ENCODE measurements at places on chromosomes 2 and 18.

GRCh38 chr2:31383471-31384153, 30.9 kb downstream of the XDH start:
- DNase-seq, result no peak

DNA sequence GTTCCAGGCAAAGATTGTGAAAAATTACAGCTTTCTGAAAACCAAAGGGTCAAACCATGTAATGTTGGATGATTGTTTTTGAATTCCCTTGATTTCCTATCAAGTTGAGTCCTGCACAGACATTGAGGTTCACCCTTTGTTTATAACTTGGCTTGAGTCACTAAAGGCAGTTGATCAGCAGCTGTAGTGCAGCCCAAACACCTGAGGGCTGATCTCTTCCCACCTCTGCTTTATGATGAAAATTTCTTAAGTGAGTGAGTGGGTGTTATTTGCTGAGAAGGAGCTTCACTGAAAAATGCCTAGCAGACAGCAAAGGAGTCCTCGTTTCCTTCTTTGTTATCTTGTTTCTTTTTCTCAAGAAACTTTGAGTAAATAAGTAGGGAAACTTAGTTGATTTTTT, 31.9 kb upstream of the BMPR2 start:
- DNase-seq, result no peak

DNA sequence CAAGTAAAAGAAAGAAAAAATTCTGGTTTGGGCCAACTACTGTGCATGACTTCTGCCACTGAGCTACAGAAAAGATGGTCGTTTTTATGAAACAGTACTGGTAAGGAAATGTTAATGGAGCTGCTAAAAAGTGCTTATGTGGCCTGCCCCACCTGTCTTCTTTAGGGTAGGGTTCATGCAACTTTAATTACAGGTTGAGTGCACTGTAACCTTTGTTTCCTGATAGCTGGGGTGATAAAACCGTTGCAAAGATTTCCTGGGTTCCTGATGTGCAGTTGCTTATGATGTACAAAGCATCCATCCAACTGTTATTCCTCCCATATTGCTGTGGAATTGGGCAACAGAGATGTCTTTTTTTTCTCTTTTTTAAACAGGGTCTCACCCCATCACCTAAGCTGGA, 34.3 kb upstream of the PUM2 start:
- no peak for DNase-seq

GRCh38 chr18:59917422-59917821, 17.6 kb downstream of the PMAIP1 start:
- DNase-seq, result no peak

DNA sequence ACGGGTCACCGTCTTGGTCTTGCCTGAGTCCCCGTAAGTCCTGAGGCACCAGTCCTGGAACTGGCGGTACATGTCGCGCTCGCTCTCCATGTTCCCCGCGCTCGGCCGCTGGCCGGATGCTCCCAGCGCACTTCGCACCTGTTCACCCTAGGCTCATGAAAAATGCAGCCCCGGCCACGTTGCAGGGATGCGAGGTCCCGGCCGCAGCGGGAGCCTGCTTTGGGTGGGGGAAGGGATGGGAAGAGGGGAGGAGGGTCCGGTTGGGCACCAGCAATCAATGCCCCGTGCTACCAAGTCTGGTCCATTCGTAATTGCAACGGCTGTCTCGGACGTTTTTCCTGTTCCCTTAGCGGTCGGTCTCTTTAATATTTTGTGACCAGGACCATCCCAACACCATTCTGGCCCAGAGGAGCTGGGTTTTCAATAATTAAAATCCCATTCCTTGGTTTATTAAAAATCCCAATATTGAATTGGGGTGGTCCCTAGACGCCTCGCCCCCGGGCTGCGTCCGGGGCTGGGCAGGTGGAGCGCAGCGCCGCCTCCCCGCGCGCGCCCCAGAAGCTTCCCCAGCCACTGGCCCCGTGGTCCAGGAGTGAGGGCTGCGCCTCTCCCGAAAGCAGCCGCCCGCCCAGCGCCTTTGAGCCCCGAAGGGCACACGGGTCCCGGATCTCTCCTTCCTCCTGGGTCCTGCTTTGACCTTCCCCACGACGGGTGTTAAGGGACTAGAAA, 1.4 kb downstream of the NOL4 start:
- DNase-seq, result no peak

DNA sequence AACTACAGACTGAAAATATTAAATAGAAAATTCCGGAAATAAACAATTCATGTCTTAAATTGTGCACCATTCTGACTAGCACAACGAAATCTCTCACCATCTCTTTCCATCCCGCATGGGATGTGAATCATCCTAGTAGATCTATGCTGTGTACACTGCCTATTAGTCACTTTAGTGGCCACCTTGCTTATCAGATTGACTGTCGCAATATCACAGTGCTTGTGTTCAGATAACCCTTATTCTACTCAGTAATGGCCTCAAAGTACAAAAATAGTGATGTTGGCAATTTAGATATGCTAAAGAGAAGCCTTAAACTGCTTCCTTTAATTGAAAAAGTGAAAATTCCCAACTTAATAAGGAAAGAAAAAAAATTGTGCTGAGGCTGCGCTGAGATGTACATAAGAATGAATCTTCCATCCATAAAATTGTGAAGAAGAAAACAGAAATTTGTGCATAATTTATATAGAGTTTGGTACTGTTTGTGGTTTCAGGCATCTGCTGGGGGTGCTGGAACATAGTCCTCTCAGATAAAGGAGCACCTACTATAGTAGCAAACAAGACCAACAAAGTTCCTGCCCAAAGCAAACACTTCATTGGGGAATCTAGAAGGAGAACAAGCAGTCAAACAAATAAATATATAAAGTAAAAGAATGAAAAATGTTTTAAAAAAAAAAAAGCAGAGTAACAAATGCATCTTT, 12.0 kb downstream of the PSMD1 start:
- DNase-seq, result no peak

- DNase-seq, result no peak
Observed at GRCh38 chr2:239526666-239527415, 126.0 kb upstream of the HDAC4 start.

DNA sequence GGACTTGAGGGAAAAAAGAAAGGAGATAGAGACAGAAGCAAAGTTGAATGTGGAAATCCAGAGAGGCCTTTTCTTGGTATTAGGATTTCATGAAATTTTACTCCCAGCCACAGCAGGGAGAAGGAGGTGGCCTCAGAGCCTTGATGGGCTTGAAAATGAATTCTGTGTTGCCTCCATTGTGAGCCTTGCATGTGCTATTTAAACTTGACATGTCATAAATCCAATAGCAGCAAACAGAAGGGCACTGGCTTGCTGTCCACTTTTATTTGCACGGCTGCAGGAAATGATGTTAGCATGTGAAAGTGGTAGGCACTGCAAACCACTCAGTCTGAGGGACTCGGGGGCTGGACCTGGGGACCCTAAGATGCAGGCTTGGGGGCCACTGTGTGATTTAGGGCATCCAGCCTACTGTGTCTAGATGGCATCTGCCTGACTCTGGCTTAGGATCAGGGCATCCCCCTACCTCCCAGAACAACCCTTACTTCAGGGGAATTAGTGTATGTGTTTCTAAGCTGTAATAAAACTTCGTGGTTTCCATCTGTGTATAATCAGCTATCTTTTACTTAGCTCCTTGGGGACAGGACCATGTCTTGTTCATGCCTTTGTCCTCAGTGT, 139.1 kb upstream of the SKOR2 start:
- no peak for DNase-seq

- no peak for DNase-seq
Observed at GRCh38 chr2:235532307-235532706, 38.5 kb downstream of the AGAP1 start.

DNA sequence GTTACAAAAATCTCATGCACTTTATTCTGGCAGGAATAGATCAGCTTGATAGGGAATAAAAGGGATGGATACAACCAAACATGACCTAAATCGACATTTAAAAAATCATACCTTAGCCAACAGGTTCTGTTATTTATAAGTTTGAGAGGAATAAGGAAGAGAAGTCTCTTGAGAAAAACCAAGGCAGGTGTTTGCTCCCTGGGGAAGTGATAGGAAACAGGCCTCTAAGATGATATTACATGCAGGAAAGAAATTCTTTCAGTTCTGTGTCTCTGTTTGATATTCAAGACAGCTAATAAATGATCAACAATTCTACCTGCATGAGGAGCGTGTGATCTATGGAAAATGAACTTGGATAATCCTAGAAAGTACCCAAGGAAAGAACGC, 184.8 kb upstream of the ZEB2 start:
- no peak for DNase-seq

DNA sequence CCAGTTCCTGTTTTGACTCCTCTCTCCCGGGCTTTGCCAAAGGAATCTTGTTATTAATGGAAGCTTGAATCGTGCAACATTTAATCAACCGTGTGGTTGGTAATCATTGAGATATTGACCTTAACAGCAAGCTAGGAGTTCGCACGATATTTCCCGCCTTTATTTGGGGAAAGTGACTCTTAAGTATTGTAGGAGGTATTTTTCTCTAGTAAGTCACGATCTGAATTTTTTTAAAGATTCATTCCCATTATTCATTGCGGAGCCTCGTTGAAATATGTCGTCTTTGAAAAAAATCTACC, 663 bp downstream of the NUP35 start:
- peak; percentile 10 for DNase-seq

DNA sequence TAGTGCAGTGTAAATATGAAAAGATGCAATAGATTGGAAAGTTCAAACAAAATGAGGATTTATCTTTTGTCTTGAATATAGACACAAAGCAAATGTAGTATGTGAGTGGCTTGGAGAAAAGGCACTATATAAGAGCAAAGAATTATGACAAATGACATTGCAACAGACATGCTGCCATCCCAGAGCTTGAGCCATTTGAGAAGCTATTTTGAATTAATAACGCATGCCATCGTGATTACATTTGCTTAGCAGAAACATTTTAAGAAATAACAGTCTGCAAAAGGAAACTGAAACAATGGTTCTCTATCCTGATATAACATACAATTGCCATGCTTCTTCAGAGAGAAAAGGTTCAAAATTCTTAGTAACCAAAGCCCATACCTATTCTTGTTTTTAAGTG, 677.1 kb downstream of the ZEB2 start:
- DNase-seq, result no peak

- DNase-seq, result no peak
Observed at GRCh38 chr18:30903566-30903965, 139.0 kb downstream of the DSC3 start.

DNA sequence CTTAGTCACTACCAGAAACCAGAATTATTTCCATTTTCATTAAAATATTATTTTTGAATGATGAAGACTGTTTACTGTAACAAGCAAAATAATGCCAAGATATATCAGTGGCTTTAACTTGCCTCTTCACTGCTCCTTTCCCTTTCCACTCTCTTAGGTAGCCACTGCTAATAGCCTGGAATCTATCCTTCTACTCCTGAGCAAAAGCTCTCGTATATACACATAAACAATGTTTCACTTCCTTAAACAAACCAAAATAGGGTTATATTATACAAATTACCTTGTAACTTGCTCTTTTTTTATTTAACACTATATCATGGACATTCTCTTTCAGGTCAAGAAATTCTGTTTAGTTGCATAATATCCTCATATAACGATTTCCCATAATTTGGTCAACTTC, 20.8 kb downstream of the IMMT start:
- no peak for DNase-seq

DNA sequence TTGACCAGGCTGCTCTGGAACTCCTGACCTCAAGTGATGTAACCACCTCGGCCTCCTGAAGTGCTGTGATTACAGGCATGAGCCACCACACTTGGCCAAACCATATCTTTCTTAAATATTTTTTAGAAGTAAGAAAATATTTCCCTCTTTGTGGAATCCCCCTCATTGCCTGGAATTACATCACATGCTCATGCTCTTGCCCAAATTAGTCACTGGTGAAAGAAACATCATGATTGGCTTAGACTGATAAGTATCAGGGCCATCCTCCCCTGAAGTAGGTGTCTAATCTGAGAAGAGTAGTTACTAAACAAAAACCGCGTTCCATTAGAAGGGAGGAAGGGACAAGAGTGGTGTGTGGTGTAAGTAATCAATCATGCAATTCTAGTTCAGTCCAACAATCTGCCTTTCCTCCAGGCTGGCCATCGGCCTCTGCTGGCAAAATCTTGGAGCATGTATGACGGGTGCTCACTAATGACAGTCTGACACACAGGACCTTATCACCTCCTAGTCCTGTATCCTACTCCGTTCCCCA, 52.3 kb upstream of the SCG2 start:
- no peak for DNase-seq

DNA sequence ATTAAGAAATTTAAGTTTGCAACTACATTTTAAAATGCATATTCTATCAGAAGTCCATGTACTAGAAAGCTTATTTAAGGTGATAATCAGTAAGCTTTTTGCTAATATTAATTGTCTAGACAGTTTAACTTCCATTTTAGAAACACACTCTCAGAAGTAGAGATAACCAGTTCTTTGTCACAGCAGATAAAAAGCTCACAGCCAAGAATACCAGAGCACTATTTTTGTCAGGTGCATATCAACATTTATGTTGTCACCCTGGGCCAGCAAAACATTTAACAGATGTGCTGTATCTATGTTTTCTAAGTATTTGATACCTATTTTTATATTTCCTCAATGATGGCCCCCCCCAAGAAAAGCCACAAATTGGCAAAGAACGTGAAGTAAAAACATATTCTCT, 192.6 kb downstream of the ERBB4 start:
- no peak for DNase-seq

- DNase-seq, result no peak
Observed at GRCh38 chr2:147182260-147182659, 662.6 kb upstream of the ACVR2A start.

DNA sequence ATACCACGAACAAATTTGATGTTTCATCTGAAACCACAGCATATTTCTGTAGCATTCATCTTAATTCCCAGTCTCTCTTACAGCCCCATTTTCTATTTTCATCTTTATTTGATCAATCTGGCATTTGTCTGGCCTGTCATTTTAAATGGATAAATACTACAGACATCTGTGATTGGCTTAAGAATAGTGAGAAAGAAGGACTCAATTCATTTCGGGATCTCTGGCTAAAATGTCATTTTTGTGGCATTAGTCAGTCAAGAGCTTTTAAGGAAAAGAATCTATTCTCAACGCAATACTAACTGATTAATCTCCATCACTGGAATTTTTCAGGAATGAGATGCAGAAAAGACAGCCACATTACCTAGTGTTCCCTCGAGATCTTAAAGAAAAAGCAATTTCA, 585.9 kb downstream of the IRS1 start:
- no peak for DNase-seq

- DNase-seq, result peak; percentile 49
Observed at GRCh38 chr2:63698786-63699548, 110.2 kb downstream of the MDH1 start.

DNA sequence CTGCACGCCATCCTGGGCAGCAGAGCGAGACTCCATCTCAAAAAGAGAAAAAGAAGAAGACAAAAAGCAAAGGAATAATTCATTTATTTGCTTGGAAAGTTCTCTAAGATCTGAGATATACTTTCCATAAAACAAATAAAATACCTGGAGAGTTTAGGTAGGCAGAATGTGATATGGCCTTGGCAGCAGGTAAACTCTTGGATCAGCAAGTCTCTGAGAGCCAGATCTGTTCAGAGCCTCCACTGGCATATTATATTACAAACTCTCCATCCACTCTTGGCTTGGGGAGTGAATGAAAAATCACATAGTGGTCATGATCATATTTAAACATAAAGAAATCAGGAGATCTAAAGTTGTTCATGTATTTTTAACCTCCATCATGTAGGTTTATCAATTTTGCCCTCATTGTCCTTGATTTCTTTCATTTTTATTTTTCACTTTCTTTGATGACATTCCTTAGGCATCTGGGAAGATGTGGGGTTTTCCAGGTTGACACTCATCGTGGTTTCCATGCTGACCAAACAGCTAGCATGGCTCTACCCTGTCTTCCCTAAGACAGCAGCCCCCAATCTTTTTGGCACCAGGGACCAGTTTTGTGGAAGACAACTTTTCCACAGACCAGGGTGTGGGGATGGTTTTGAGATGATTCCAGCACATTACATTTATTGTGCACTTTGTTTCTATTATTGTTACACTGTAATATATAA, 10.2 kb downstream of the LRRFIP1 start:
- no peak for DNase-seq

Measured in Jurkat, Clone E6-1 (cell line).